Fibroblast of upper back skin (primary cell): ENCODE measurements at places on chromosomes 16 and 17.

- DNase-seq, result no peak
These were observed 11.5 kb upstream of the PIPOX start for GRCh38 chr17:29031488-29031887.

DNA sequence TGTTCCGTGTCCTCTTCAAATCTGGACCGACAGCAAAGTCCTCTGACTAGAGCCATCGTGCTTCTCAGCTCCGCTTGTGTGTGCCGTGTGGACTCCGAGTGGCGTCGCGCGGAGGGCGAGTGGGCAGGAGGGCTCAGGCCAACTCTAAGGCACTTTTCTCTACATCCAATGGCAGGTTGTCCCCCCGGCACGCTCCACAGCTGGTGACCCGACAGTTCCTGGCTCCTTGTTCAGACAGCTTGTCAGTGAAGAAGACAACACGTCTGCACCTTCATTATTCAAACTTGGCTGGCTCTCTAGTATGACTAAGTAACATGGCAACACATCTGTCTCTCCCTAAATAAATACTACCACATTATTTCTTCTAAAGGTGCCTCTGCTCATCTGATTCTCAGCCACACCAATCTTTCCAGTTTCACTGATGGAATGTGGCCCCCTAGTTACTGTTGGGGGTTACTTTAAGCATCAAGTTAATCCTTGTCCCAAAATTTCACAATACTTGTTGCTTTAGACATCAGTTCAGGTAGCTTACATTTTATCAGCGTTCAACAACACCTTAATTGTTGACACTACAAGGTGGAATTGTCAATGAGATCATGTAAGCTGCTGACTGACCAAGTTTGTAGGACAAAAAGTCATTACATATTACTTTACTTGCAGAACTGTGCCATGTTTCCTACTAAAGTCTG, 15.4 kb downstream of the COG1 start:
- no peak for DNase-seq

GRCh38 chr16:4381072-4381934, 9.7 kb downstream of the VASN start:
- no peak for DNase-seq

DNA sequence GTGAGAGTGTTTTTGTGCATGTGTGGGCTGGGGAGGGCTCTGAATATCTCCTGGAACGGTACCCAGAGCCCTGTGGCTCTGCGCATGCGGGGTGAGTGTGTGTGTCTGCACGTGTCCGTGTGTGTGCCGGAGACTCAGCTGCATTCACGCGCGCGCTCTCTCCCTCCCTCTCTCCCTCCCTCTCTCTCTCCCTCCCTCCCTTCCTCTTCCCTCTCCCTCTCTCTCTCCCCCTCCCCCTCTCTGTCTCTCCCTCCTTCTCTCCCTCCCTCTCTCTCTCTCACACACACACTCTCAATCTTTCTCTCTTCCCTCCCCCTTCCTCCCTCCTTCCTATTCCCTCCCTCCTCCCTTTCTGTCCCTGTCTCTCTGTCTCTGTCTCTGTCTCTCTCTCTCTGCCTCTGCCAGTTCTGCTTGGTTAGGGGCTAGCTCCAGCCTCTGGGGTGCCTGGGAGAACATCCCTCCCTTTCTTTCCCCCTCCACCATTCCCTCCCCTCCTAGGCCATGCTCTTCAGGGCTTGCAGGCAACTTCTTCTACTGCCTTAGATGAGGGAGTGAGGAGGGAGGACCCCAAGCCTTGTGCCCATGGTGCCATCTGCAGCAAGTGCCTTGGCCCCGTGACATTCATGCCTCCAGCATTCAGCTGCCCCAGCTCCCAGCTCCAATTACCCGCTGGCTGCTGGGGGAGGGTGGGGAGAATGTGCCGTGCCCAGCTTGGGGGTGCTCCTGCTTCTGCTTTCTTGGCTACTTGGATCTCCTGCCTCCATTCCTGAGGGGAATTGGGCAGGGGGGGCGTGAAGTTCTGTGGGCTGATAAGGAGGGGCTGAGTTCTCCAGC, 6.4 kb downstream of the THRA start:
- DNase-seq, result peak; percentile 86

GRCh38 chr16:61820398-61820797, 215.8 kb downstream of the CDH8 start:
- peak; percentile 41 for DNase-seq

DNA sequence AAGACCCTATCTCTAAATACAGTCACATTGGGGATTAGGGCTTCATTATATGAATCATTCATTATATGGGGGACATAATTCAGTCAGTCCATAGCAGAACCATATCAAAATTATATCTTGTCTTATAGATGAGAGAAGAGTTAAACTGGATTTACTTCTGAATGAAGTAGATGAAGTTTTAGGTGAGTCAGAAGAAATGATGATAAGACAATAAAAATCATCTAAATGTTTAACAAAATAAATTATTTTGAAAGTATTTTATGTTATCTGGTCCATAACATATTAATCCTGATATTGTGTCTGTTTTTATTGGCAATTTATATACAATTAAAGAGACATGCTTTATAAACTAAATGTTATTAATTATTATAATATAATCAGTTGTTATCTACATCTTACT, 76.9 kb upstream of the EFCAB3 start:
- DNase-seq, result no peak

DNA sequence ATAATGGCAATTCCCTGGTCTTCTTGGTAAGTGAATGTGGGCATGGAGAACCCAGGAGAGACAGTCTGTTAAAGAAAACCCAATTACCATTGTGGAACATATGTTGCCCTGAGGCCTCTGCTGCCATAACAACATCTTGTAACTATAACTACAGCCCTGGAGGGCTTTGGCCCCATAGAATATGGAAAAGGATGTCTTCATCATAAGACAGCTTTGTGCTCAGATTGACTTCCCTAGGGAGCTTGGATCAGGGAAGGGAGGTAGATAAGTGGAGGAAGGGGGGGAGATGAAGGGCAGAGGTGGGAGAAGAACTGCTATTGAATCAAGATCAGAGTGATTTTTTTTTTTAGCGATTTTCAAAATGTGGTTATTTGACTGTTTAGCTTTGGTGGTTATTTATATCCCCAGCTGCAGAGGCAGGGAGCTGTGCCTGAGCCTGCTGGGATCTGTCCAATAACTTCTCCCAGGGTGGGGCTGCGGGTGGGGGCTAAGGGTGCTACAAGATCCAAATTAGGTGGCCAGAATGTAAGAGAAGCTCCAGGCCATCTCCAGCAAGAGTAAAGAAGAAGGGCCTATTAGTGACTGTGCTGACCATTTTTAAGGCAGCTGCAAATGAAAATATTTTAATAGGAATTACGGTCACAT, 5.3 kb upstream of the KAT7 start:
- DNase-seq, result no peak

GRCh38 chr16:87602001-87602775, at the start of gene JPH3:
JPH3 (plus strand) TSS chr16:87602508; CDS start chr16:87603147, 639 bp downstream.
- DNase-seq, result no peak

DNA sequence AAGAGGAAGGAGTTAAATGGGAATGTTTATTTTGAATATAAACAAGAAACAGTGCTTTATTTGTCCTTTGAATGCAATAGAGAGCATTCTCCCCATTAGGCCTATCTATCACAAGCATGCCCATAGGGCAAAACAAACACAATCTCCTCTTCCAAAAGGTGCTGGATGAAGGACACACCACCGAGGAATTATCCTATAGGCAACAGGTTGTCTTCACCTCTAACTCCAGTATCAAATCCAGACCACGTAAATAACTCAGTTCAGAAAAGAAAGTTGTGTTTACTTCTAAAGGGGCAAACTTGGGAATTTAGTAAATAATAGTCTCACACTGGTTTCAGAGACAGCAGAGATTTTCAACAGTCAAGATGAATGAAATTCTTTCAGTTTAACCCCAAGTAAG, 83.7 kb upstream of the CLEC18B start:
- DNase-seq, result no peak

GRCh38 chr17:48558057-48558830, 13.3 kb upstream of the HOXB2 start:
- DNase-seq, result no peak

- DNase-seq, result no peak
These were observed 14.7 kb downstream of the RABEP2 start for GRCh38 chr16:28910086-28911031.

DNA sequence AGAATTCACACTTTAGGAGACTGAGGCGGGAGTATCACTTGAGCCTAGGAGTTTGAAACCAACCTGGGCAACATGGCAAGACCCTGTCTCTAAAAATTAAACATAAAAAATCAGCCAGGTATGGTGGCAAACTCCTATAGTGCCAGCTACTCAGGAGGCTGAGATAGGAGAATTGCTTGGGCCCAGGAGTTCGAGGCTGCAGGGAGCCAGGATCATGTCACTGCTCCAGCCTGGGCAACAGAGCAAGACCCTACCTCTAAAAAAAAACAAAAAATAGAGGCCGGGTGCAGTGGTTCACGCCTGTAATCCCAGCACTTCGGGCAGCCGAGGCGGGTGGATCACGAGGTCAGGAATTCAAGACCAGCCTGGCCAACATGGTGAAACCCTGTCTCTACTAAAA, 8.9 kb upstream of the GPT2 start:
- DNase-seq, result no peak

- DNase-seq, result peak; percentile 89
These were observed 27.2 kb downstream of the CLEC16A start for GRCh38 chr16:10971560-10971961.

DNA sequence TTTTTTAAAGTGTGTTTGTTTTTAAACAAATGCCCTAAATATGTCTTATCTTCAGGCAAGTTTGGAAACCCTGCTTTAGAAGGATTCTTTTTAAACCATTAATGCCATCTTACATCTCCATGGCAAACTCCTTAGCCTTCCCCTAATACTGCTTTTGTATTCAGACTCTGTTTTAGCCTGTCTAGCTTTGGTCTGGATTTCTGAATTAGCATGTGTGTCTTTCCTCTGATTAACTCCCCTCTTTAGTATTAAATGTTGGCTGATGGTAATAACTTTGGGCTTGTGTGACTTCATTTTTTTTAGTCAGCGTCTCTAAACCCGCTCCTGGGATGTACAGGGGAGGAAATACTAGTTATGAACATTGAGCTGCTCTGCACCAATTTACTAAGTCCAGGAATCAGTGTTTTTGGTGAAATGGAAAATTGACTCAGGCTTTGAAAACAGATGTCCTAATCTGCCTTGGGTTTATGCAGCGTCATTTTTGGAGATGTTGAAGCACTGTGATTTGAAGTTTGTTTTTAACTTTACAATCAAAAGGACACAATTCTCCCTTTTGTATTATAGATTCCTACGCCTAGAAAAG, 22.2 kb downstream of the WIPF2 start:
- peak; percentile 6 for DNase-seq

DNA sequence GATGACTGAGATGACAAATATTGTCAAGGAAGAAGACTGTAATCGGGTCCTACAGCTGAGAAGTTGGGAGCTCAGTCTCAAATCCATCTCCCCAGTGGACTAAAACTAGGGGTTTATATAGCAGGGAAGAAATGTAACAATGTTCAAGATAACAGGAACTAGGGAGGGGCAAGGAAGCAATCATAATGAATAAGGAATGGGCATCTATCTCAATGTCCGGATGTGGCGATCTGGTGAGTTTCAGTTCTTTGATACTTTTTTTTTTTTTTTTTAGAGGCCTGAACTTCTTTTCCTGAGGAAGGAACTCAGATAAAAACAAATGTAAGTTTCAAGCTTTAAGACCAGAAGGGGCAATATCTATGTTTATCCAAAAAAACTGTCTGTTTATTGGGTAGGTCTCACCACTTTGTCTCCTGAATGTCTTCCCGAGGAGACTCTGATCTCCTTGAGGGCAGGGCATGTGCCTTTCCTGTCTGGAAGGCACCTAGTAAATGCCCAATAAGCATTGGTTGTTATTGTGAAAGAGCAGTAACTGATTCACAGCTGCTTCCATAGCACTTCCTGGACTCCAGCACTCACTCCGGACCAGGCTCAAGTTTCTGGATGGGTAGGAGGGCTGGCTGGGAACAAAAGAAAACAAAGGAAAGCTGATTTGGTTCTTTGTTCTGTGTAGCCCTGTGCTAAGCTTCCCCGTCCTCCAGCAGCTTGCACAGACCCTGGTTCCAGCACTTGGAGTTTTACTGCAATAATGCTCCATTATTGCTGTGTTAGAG, 51.9 kb downstream of the MEOX1 start:
- DNase-seq, result no peak

GRCh38 chr16:87947356-87948118, 3.7 kb upstream of the BANP start:
- DNase-seq, result no peak

DNA sequence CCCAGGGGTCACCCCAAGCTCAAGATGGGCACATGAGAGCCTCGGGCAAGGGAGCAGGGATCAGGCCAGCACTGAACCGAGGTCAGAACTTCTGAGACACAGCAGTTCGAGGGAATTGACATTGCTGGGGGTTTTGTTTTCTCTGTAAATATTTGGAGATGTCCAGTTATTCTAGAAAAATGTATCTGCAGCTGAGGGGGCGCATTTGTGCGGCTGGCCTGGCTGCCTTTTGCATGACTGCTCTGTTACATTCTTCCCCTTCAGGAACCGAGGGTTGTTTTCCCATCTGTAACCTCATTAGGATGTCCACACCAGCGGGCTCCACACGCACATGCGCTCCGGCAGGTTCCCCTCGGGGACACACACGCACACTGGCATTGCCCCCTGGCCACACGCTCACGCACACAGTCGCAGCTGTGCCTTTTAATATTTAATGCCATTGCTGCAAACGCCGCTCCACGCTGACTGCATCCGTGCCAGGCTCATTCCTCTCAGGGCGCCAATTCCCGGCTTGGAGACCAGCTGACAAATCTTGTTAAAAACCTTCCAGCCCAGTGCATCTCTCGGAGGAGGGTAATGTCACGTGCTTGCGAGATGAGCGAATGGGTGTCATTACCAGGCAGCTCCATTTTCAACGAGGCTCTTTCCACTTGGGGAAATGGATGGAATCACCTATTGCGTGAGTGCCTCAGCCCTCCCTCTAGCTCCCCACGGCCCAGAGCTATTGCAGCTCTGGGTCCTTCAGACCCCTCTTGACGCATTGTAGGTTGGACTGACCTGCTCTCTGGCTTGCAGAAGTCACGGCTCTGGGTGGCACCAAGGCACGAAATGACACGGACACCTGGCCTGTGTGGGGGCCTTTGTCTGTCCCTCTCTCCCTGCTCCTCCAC, 13.1 kb downstream of the CCR7 start:
- DNase-seq, result peak; percentile 93

DNA sequence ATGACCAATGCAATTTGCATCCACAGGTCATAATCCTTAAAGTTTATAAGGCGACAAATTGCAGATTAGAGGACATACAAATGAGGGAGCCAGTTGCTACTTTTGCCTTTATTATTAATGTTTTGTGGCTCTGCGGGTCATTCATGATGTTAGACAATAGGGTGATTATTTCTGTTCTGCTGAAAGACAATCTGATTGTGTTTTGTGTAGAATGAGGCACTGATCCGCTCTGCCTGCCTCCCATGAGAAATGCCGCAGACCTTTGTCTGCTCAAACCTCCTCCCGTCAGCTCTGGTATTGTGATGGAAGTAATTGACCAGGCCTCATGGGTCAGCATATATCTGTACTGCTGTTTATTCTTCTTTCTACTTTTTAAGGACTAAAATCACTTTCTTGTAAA, 224.9 kb downstream of the PRKCA start:
- DNase-seq, result no peak

DNA sequence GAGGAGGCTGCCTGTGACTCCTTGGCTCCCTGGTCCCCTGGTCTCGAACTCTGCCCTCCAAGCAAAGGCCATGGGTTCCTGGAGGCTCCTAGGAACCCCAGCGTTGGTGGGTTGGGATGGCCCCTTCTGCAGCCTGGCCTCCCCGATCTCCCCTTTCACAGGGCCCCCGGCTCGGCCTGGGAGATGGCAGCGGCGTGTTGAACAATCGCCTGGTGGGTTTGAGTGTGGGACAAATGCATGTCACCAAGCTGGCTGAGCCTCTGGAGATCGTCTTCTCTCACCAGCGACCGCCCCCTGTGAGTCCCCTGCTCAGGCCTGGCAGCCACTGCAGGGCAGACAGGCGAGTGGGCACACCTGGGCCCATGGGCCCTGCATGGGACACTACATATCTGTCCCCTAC, 10.9 kb downstream of the ADGRG3 start:
- DNase-seq, result no peak
